Non-pigmented ciliary epithelial cell (primary cell): ENCODE measurements at places on chromosomes 2 and 18.

- DNase-seq, result no peak
Observed at GRCh38 chr2:83827618-83828017, 631.5 kb downstream of the SUCLG1 start.

DNA sequence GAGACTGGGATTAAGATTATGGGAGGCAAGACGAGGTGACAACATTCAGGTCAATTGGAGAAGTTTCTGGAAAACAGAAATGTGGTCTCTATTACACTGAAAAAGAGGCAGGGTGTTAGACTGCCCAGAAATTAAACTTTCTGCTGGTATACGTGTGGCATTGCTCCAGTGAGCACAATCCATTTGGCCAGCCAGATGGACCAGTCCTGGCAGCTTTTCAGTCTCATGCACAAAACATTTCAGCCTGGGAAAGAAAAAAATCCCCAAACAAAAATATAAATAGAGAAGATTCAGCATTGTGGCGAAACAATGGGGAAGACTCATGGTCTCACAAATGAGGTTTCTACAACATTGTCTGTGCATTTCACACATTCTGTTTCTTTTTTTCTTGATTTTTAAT lies 113.9 kb downstream of the HNMT start:
- DNase-seq, result no peak

DNA sequence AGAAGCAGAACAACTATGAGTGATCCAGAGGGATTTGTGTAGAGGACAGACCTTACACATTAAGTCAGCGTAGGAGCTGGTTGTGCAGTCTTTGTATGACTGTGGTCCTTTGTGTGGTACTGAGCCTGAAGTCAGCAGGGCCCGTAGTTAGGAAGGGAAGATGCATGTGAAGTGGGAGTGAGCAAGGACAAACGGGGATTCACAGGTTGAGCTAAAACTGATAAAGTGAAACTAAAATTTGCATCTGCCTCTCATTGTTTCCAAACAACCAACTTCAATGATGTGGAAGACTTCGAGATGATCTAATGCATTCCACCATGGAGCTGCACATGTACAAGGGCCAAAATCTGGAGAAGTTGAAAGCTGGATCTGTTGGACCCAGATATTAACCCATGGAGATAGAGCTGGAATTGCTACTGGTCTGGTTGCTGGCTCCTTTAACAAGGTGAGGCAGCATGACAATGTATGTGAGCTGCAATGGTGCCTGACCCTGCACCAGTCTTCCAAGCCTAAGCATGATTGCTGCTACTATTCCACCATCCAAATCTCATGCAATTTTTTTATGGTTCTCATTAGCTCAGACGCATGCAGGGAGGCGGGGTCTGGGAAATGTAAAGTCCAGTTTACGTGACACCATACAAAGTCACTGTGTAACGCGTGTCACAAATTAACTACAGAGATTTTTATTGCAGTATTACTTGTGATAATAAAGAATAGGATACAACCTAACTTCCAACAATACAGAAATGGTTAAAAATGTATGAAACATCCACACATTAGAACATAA lies 12.1 kb upstream of the CYBRD1 start:
- no peak for DNase-seq

GRCh38 chr18:26686532-26686931 lies 138.2 kb upstream of the KCTD1 start:
- DNase-seq, result no peak

- DNase-seq, result no peak
Observed at GRCh38 chr2:43169987-43170386, 56.4 kb downstream of the ZFP36L2 start.

DNA sequence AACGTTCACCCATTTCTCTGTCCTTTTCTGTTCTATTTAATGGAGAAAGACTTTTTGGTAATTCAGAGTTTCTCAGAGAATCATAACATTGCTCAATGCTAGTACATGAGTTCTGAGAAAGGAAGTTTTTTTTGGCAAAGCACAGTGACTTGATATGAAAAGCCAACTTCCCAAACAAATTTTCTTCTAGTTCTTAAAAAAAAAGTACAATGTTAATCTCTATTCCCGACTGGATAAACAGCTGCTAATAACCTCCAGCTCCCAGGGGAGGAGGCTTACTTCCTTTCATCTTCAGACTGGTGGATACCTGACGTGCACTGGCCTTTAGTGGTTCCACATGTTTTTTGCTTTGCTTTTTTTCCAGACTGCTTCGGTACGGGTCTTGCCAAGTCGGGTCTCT lies 284.6 kb upstream of the CCDC68 start:
- no peak for DNase-seq
